ENCODE measurements at places on chromosomes 4 and X.
A peak's percentile ranks its signal among the peaks of the same experiment; 100 is the strongest.

GRCh38 chr4:120814886-120815285 is 107.6 kb downstream of the PRDM5 start:
- H3K4me1 ChIP-seq, result peaks cover 5% of the 10 kb centered on the region
- H3K27ac ChIP-seq, result peak overlapping the region; percentile 79
- no peaks in the 10 kb centered on the region for H3K27me3 ChIP-seq
- no peaks in the 10 kb centered on the region for H3K36me3 ChIP-seq
- peak overlapping the region; percentile 3 for H3K4me3 ChIP-seq

GRCh38 chrX:12948495-12948894 is 26.4 kb upstream of the TMSB4X start:
- H3K27ac ChIP-seq, result no peak overlapping the region
- DNase-seq, result no peak
- no peaks in the 10 kb centered on the region for H3K36me3 ChIP-seq
- peaks cover 6% of the 10 kb centered on the region for H3K4me1 ChIP-seq
- H3K4me3 ChIP-seq, result no peak overlapping the region

- peaks cover 100% of the 10 kb centered on the region for H3K36me3 ChIP-seq
- no peaks in the 10 kb centered on the region for H3K27me3 ChIP-seq
- peaks cover 11% of the 10 kb centered on the region for H3K4me1 ChIP-seq
- DNase-seq, result no peak
Observed at GRCh38 chr4:102799816-102800215, 27.5 kb downstream of the UBE2D3 start.

- H3K27ac ChIP-seq, result no peak overlapping the region
- no peaks in the 10 kb centered on the region for H3K36me3 ChIP-seq
- no peaks in the 10 kb centered on the region for H3K4me1 ChIP-seq
- DNase-seq, result no peak
Observed at GRCh38 chr4:47733302-47734175, 104.3 kb downstream of the CORIN start.

DNA sequence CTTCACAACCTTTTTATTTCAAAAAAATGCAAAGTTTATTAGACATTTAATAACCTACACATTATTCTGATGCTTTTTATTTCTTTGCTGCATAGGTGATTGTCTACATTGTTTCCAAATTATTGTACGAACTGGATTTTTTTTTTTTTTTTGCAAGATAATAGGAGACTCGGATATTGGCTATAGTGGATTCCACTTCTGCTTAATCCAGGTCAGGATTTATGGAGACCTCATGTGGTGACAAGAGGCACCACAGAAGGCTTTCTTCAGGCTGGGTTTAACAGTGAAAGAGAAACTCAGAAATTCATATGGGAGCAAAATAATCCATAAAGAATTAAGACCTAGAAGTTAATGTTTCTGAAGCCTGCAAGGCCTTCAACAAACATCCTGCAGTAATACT is 2.4 kb upstream of the SLIT2 start:
- peaks cover 46% of the 10 kb centered on the region for H3K27me3 ChIP-seq
- H3K27ac ChIP-seq, result no peak overlapping the region
- no peak overlapping the region for H3K4me3 ChIP-seq
- H3K4me1 ChIP-seq, result no peaks in the 10 kb centered on the region
- no peak for DNase-seq

DNA sequence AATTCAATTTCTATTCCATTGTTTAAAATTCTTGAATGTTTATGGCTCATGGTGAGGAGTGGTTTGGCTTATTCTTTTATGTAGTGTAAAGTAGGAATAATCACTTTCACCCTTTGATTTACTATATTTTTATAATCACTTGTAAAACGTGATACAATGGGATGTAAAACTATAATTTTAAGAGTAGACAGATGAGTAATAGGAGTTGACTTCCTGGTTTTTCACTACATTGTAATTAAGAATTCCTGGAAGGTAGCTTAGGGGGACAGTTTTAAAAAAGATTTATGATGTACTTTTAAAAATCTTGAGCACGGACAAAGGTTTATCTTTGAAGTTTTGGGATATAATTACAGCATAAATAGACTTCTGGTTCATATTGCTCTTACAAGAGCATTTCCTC is 65.3 kb downstream of the PDGFC start:
- H3K4me1 ChIP-seq, result no peaks in the 10 kb centered on the region
- H3K27ac ChIP-seq, result no peak overlapping the region
- no peaks in the 10 kb centered on the region for H3K27me3 ChIP-seq

Data from left lung (tissue), 14 donors.